ENCODE measurements at places on chromosomes 16 and 17. TPM values are rescaled to one million over a fixed set of nuclear protein-coding genes. Genes with fewer than 3 reads are reported as not detected.
A peak's percentile ranks its signal among the peaks of the same experiment; 100 is the strongest.

The SERPINF2 gene
- 4.1 TPM for total RNA-seq

The FNDC8 gene
- not detected for total RNA-seq

The GPR142 gene
- not detected for total RNA-seq

DNA sequence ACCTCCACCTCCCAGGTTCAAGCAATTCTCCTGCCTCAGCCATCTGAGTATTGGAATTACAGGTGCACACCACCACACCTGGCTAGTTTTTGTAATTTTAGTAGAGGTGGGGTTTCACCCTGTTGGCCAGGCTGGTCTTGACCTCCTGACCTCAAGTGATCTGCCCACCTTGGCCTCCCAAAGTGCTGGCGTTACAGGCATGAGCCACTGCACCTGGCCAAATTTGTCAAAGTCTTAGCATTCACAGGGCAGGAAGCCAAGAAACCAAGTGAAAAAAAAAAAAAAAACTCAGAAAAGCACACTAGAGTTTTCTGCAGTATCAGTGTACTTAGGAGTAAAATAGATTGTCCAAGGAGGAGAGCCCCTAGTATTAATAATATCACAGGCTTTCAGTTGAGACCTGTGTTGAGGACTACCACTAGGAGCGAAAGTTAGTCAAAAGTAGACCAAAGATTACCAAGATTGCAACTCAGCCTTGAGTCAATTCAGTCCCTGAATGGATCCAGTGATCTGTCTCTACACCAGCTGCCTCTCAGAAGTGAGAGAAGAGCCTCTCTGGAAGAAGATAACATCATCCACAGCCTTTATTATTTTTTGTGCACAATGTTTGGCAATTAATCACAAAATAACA lies 159.7 kb downstream of the CEP112 start:
- no peak overlapping the region for H3K27ac ChIP-seq
- H3K36me3 ChIP-seq: peaks cover 1% of the 10 kb centered on the region
- no peak for DNase-seq
- no peaks in the 10 kb centered on the region for H3K27me3 ChIP-seq

- no peak for DNase-seq
- peaks cover 28% of the 10 kb centered on the region for H3K36me3 ChIP-seq
- H3K4me3 ChIP-seq: no peak overlapping the region
- no peak overlapping the region for H3K27ac ChIP-seq
- no peaks in the 10 kb centered on the region for H3K27me3 ChIP-seq
Measured at GRCh38 chr17:59388069-59388556, 56.7 kb downstream of the YPEL2 start.

DNA sequence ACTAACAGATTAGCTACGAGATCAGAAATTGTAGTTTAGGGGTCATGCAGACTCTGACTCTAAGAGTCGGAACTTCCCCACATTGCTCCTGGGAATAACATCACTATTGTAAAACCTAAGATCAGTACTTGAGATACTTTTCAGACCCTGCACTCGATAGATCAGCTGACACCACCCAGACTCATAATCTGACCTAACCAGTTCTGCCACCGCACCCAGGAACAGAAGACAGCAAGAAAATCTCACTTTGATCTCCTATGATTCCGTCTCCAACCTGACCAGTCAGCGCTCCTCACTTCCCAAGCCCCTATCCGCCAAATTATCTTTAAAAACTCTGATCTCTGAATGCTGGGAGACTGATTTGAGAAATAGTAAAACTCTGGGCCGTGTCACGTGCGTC lies 27.2 kb upstream of the ASGR2 start:
- H3K4me1 ChIP-seq: no peaks in the 10 kb centered on the region
- peak; percentile 78 for DNase-seq
- H3K4me3 ChIP-seq: no peak overlapping the region
- peaks cover 14% of the 10 kb centered on the region for H3K27me3 ChIP-seq

GRCh38 chr16:13351601-13352217 lies 450.3 kb downstream of the SHISA9 start:
- DNase-seq: no peak
- H3K27me3 ChIP-seq: no peaks in the 10 kb centered on the region
- H3K27ac ChIP-seq: no peak overlapping the region

DNA sequence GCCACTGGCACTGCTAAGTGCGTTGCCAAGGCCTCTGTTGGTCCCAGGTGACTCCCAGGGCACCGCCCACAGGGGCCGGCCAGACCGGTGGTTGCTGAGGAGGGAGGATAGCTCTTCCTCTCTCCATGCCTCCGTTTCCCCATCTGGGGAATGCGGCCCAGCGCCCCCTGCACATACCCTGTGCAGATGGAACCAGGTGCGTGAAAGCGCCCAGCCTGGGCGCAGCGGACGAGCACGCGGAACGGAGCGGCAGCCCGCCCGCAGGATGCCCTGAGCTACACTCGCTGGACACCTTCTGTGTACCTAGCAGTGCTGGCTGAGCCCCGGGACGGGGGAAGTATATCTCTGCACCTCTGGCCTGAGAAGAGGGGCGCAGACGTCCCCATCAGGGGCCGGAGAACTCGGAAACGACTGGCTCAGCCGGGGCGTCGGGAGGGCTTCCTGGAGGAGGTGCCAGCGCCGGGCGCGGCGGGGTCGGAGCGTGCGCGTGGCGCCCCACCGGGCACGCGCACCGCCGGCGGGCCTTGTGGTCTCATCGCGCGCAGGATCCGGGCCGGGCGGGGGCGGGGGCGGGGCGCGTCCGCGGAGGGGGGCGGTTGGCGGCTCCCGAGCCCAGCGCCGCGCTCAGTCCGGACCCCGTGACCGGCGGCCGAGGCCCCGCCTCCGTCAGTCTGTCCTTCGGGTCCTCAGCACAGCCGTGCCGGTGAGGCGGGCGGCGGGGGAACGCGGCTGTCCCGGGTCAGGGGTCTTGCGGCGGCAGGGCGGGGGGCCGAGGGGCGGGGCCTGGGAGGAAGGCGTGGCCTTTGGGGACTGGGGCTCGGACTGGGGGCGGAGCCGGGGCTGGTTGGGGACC lies at the start of the genes CCDC78 and HAGHL:
Gene CCDC78, minus strand, starts transcription at position 6 of the 853 bp plus-strand sequence. CDS start 76 bp downstream, outside the sequence.
Gene HAGHL, plus strand, starts transcription at position 669 of the 853 bp plus-strand sequence. CDS start 404 bp downstream, outside the sequence.
- H3K36me3 ChIP-seq: no peaks in the 10 kb centered on the region
- peaks cover 52% of the 10 kb centered on the region for H3K27me3 ChIP-seq
- peak within 1 kb of the TSS; percentile 55 for H3K27ac ChIP-seq
- peaks cover 41% of the 10 kb centered on the region for H3K4me1 ChIP-seq
- peak; percentile 83 for DNase-seq
- peak within 1 kb of the TSS; percentile 48 for H3K4me3 ChIP-seq

DNA sequence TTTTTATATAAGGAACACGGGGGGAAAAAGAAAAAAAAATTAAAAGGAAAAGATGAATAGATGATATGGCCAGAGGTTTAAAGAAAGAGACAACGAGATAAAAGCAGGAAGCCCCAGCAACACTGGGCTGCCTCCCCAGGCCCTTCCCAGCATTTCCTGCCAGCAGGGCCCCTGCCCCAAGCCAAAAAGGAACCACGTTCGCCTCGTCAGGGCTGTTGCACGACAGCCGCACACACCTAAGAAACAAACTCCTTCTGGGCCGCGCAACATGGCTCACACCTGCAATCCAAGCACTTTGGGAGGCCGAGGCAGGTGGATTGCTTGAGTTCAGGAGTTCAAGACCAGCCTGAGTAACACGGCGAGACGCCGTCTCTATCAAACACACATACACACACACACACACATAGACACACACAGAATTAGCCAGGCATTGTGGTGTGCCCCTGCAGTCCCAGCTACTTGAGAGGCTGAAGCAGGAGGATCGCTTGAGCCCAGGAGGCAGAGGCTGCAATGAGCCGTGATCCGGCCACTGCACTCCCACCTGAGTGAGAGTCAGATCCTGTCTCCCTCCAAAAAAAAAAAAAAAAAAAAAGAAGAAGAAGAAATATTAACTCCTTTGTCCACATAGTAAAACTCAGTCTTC lies 83.0 kb downstream of the ANKRD11 start:
- no peak overlapping the region for H3K4me3 ChIP-seq
- peaks cover 98% of the 10 kb centered on the region for H3K4me1 ChIP-seq
- no peaks in the 10 kb centered on the region for H3K36me3 ChIP-seq

DNA sequence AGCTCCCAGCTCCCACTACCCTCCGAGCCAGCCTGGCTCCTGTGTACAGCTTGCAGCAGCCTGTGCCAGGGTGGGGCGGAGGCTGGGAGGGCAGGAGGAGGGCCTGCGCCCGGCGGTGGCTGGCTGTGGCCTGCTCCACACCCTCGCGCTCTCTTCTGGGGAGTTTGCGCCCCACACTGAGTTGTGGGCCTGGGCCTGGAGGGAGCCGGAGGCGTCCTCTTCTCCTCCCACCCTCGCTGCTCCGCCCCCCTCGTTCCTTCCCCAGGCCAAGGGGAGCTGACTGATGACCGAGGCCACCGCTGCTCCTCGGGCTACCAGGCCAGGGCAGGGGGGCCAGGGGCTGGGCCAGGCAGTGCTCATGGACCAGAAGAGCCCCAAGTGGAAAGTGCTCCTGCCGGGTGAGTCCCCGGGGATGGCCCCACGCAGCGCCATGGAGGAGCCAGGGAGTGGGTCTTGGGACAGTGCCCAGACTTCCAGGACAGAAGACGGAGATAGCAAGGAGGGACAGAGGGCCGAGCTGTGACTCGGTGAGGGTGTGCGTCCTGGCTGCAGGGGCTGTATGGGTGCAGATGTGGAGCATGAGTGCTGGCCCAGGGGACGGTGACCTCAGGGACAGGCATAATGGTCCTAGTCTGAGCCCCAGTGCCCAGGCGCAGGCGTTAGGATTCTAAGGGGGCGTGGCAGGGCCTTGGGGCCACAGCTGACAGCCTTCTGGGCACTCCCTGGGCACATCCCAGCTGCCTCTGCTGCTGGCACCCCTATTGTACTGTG lies 242.1 kb upstream of the GSE1 start:
- peak; percentile 88 for DNase-seq
- H3K27me3 ChIP-seq: no peaks in the 10 kb centered on the region
- peak overlapping the region; percentile 33 for H3K4me3 ChIP-seq
- peaks cover 84% of the 10 kb centered on the region for H3K4me1 ChIP-seq
- H3K27ac ChIP-seq: peak overlapping the region; percentile 73
- H3K36me3 ChIP-seq: no peaks in the 10 kb centered on the region

GRCh38 chr17:30235386-30236296 lies at the start of gene SLC6A4:
TSS of gene SLC6A4 (minus strand) at chr17:30235697. CDS start at chr17:30221958, 13,739 bp downstream.
- H3K27ac ChIP-seq: no peak within 1 kb of the TSS
- H3K4me1 ChIP-seq: peaks cover 45% of the 10 kb centered on the region
- H3K36me3 ChIP-seq: no peaks in the 10 kb centered on the region
- DNase-seq: peak; percentile 69
- H3K27me3 ChIP-seq: peaks cover 72% of the 10 kb centered on the region

DNA sequence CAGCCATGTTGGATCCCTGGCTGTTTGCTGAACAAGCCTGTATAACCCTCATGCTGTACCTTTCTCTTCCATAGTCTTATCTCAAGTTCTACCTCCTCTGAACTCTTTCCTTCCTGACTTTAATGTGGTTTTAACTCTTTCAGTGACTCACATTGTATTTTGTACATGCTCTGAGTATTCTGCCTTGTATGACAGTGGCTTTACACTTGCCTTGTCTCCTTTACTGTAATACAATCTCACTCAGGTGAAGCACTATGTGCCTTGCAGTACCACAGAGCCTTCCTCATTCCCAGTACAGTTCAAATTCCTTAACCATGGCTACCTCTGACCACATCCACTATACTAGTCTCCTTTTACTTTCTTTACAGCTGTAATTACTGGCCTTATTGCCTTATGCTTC lies 14.1 kb downstream of the PSMD11 start:
- H3K27me3 ChIP-seq: no peaks in the 10 kb centered on the region
- H3K4me1 ChIP-seq: no peaks in the 10 kb centered on the region
- peaks cover 55% of the 10 kb centered on the region for H3K36me3 ChIP-seq
- no peak overlapping the region for H3K4me3 ChIP-seq
